ENCODE measurements at places on chromosomes 6 and 20.

DNA sequence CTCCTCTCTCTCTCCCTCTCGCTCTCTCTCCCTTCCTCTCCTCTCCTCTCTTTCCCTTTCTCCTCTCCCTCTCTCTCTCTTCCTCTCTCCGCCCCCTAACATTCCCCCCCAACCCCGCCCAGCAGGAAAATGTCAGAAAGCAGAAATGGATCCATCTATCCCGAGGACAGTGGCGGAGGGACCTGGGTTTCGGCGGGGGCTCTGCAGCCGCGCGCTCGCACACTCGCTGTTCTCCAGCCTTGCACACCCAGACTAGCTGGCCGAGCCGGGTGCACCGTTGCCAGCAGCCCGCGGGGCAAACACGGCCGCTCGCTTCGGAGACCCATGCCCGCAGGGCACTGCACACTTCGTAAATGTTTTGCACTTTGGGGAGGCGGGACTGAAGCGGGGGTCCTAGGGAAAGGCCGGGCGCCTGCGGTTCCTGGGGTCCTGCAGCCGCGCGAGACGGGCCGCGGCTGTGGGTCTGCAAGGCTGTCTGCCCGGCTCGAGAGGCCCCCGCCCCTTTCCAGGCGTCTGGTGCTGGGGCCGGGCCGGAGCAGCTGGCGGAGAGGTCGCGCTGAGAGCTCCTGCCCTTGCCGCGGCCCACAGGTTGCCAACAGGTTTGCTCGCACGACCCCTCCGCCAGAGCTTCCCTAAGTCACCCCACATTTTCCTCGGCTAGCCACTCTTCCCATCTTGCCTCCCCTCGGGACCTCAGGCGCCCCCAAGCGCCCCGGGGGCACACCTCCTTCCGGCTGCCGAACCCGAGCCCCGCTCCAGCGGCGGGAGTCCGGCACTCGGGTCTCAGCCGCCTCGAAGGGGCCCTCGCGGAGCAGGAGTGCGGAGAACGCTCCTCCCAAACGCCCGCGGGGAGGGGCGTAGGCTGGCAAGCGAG, 818 bp upstream of the MDGA1 start:
- peak overlapping the region; percentile 85 for H3K4me3 ChIP-seq
- no peak overlapping the region for H3K27ac ChIP-seq
- H3K36me3 ChIP-seq: no peaks in the 10 kb centered on the region
- H3K4me1 ChIP-seq: peaks cover 17% of the 10 kb centered on the region
- peaks cover 56% of the 10 kb centered on the region for H3K27me3 ChIP-seq

- no peaks in the 10 kb centered on the region for H3K36me3 ChIP-seq
- H3K4me3 ChIP-seq: no peak overlapping the region
- H3K4me1 ChIP-seq: no peaks in the 10 kb centered on the region
- no peak for DNase-seq
These were observed 109.9 kb downstream of the RIN2 start for GRCh38 chr20:19867940-19868371.

DNA sequence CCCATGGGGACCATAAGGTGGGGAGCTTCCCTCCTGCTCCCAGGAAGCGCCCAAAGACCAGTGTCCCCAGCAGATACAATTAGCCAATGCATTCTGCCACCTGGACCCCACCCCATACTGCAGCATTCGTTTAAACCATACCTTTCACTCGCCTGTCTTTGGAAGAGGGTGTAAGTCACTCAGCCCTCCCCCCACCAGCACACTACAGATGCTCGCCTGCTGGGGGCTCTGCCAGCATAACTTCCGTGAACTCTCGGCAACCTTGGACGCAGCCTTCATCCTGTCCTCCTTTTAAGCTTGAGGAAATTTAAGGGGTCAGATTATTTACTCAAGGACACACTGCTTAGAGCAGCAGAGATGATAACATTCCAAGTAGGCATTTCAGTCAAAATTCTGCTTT, 94.4 kb upstream of the NAA20 start:
- peaks cover 8% of the 10 kb centered on the region for H3K4me1 ChIP-seq
- no peaks in the 10 kb centered on the region for H3K27me3 ChIP-seq
- H3K36me3 ChIP-seq: no peaks in the 10 kb centered on the region
- H3K4me3 ChIP-seq: no peak overlapping the region
- no peak overlapping the region for H3K27ac ChIP-seq

GRCh38 chr6:53369876-53370515, 21.2 kb upstream of the ELOVL5 start:
- no peak overlapping the region for H3K4me3 ChIP-seq
- no peaks in the 10 kb centered on the region for H3K4me1 ChIP-seq
- H3K36me3 ChIP-seq: no peaks in the 10 kb centered on the region
- peaks cover 2% of the 10 kb centered on the region for H3K27me3 ChIP-seq
- no peak for DNase-seq

DNA sequence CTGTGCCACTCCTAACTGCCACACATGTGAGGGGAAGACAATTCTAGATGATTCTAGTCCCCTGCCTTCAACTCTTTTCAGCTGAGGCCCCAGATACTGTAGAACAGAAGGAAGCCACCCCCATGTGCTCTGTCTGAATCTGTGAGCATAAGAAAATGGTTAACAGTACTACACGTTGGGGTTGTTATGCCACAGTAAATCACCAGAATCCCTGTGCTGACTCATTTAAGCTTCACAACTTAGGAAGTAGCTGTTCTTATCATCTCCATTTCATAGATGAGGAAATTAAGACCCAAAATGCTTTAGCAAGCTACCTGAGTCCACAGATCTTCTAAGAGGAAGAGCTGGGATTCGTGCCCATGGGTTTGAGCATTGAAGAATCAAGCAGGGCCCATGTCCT, 27.4 kb upstream of the SCRT2 start:
- peaks cover 14% of the 10 kb centered on the region for H3K27me3 ChIP-seq
- DNase-seq: no peak
- no peak overlapping the region for H3K4me3 ChIP-seq

DNA sequence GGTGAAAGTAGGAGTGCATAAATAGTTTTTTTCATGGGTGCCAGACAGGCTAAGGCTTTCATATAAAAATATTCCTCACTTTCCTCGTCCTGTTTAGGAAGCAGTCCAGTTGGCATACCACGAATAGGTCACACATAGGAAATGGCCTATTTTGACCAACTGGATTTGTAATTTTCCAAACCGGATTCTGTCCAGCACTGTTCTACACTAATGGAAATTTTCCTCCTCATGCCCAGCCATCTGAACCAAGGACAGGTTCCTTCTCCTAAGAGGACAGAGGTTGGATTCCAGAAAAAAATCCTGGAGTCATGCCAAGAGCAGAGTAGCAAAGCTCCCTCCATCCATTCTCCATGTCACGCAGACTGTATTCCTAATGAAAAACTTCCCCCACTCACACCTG, 43.1 kb downstream of the PANK2 start:
- no peak for DNase-seq

GRCh38 chr6:63882208-63882607, 246.6 kb downstream of the PHF3 start:
- no peaks in the 10 kb centered on the region for H3K36me3 ChIP-seq
- no peaks in the 10 kb centered on the region for H3K4me1 ChIP-seq
- H3K27me3 ChIP-seq: no peaks in the 10 kb centered on the region
- no peak overlapping the region for H3K4me3 ChIP-seq

GRCh38 chr20:51906679-51907078, 104.4 kb upstream of the SALL4 start:
- no peak for DNase-seq
- no peak overlapping the region for H3K4me3 ChIP-seq
- H3K27me3 ChIP-seq: no peaks in the 10 kb centered on the region
- H3K27ac ChIP-seq: no peak overlapping the region

GRCh38 chr6:154164397-154164796, 125.4 kb downstream of the OPRM1 start:
- DNase-seq: no peak
- H3K4me1 ChIP-seq: no peaks in the 10 kb centered on the region
- H3K4me3 ChIP-seq: no peak overlapping the region
- no peak overlapping the region for H3K27ac ChIP-seq
- no peaks in the 10 kb centered on the region for H3K27me3 ChIP-seq

DNA sequence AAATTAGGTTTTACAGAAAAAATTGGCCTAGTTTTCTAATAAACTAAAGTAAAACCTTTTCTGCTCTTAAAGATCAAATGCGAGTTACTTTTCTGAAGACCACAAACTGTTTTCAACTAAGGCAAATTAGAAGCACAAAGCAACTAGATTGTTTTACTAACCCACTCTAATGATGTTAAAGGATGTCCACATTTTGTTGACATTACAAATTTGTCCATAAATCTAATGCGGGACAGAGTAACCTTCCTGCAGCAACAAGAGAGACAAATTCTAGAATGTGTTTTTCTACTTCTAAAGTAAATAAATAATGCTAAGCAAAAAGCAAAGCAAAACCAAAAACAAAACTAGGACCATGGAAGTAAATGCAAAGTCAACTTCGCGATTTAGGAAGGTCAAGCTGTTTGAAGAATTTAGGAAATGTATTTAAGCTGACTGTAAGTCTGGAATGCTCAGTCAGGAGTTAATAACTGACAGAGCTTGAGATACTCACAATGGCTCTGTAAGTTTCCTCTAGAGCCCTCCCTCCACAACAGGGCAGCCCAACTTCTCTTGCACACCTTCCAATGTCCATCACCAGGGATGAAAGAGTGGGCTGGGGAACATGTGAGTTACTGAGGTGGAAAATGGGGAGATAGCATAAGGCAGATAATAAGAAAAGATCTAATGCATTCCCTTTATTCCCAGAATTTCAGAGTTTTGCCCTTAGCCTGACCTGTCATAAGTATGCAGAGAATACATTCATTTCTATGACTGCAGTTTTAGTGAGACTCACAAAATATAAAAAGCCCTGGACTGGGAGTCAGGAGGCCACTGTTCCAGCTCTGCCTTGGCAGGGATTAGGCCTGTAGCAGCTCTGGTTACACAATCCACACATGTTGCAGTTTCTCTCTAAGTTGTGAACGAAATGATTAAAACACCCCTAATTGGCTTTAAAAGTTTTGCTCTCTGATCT, 158.8 kb downstream of the FOXA2 start:
- no peak overlapping the region for H3K27ac ChIP-seq
- no peaks in the 10 kb centered on the region for H3K27me3 ChIP-seq
- no peak overlapping the region for H3K4me3 ChIP-seq
- H3K36me3 ChIP-seq: no peaks in the 10 kb centered on the region
- no peak for DNase-seq

GRCh38 chr6:47403801-47404200, 73.8 kb upstream of the CD2AP start:
- no peak for DNase-seq
- no peak overlapping the region for H3K4me3 ChIP-seq
- H3K36me3 ChIP-seq: no peaks in the 10 kb centered on the region
- H3K4me1 ChIP-seq: no peaks in the 10 kb centered on the region
- no peaks in the 10 kb centered on the region for H3K27me3 ChIP-seq

GRCh38 chr6:109347779-109348178, 34.5 kb downstream of the CD164 start:
- H3K4me1 ChIP-seq: peaks cover 11% of the 10 kb centered on the region
- H3K4me3 ChIP-seq: no peak overlapping the region
- no peaks in the 10 kb centered on the region for H3K36me3 ChIP-seq

GRCh38 chr20:3447321-3447720, 23.5 kb upstream of the ATRN start:
- H3K27me3 ChIP-seq: no peaks in the 10 kb centered on the region
- H3K4me3 ChIP-seq: no peak overlapping the region
- no peak for DNase-seq
- H3K4me1 ChIP-seq: peaks cover 15% of the 10 kb centered on the region
- H3K36me3 ChIP-seq: no peaks in the 10 kb centered on the region

DNA sequence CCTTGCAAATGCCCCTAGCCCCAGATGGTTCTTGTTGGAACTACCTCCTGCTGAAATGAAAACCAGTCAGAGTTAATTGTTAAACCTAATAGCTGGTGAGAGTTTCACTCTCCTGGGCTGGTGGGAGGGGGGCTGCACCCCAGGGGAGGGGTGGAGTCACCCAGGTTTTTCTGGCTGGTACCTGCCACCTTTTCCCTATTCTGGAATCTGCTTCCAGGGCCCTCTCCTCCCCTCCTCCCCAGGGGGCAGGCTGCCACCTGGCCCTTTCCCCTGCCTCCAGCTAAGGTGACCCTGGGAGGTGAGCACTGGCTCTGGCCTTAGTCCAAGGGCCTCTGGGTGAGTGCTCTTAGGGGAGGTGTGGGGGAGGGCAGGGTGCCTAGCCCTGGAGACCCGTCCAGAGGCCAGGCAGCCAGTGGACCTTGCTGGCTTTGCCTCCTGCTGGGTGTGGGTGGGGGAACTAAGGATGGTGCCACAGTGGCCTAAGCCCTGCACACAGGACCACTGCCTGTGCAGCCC, 48.8 kb upstream of the EPB41L1 start:
- DNase-seq: no peak
- H3K27me3 ChIP-seq: no peaks in the 10 kb centered on the region
- H3K4me1 ChIP-seq: no peaks in the 10 kb centered on the region

- no peak overlapping the region for H3K27ac ChIP-seq
- peaks cover 3% of the 10 kb centered on the region for H3K36me3 ChIP-seq
- H3K4me3 ChIP-seq: peak overlapping the region; percentile 45
- H3K27me3 ChIP-seq: no peaks in the 10 kb centered on the region
- no peak for DNase-seq
- peaks cover 12% of the 10 kb centered on the region for H3K4me1 ChIP-seq
These were observed 61.8 kb downstream of the GCNT2 start for GRCh38 chr6:10582774-10583508.

DNA sequence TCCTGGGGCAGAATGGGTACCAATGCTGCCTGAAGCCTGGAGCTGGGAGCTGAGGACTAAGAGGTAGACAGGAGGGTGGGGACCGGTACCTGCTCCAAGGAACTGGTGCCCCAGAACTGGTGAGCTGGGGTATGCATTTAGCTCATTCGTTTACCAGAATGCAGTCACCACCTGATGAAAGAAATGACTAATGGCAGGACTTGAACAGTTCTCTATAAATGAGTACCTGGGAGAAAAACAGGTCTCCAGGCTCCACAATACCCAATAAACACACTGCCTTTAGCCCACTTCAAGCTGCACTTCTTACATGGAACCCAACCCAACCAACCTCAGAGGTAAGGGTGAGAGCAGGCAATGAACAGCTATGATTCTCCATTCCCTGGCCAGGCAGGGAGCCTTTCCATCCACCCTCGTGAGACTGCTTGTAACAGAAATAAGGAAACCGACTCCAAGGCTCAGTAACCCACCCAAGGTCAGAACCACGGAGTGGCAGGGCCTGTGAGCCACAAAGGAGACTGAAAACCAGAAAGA, 15.4 kb downstream of the FKBP1A start:
- H3K36me3 ChIP-seq: peaks cover 31% of the 10 kb centered on the region
- no peak overlapping the region for H3K4me3 ChIP-seq
- peaks cover 40% of the 10 kb centered on the region for H3K4me1 ChIP-seq
- no peak for DNase-seq
- peak overlapping the region; percentile 79 for H3K27ac ChIP-seq
- no peaks in the 10 kb centered on the region for H3K27me3 ChIP-seq

DNA sequence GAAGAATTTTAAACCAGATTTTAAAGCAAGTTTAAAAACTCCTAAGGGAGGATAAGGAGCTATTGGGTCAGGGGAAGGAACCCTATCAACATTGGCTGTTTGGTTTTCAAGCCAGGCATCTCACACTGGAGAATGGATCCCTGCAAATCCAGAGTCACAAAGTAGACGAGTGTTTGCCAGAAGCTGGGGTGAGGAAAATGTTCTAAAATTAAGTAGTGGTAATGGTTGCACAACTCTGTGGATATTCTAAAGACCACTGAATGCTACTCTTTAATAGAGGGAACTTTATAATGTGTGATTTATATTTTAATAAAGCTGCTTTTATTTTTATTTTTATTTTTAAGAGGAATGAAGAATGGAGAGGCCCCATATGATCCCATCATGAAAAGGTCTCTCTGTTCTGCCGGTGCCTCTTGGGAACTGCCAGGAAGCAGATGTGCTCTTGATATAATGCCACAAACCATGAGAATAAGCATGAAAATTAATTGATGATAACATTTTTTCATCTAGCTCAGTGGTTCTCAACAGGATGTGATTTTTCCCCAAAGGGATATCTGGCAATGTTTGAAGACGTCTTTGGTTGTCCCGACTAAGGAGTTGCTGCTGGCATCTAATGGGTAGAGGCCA, 379.0 kb upstream of the CNR1 start:
- no peak for DNase-seq
- H3K4me3 ChIP-seq: no peak overlapping the region
- no peak overlapping the region for H3K27ac ChIP-seq
- H3K36me3 ChIP-seq: no peaks in the 10 kb centered on the region
